ENCODE measurements at places on chromosomes 16 and 17.
A peak's percentile ranks its signal among the peaks of the same experiment; 100 is the strongest.

DNA sequence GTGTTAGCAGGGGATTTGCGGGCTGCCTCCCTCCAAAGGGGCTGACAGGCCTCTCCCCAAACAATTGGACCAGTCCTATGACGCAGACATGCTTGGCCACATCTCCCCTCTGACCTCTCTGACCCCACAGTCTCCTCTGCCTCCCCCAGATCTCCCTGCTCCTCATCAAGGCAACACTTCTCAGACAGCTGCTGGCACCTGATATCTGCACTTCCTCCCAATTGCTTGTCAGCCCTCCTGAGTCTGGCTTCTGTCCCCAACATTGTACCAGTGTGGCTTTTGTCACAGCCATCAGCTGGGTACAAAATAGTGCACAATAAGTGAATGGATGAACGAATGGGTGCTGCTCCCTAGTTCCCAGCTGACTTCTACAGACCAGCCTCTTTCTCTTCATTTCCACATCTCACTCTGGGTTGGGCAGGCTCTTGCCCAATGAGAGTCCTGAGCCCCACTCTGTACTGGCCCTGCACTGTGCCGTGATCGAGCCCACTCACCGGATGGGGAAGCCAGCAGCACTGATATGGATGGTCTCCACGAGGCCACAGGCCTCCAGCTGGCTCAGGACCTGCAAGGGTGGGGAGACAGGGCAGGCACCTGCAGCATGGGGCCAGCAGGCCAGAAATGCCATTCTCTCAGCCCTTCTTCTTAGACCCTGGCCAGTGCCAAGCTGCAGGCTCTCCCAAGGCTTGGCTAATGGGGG, 17.1 kb downstream of the ZNHIT3 start:
- peak overlapping the region; percentile 43 for H3K27ac ChIP-seq
- DNase-seq = no peak
- peaks cover 32% of the 10 kb centered on the region for H3K36me3 ChIP-seq
- H3K4me1 ChIP-seq = peaks cover 6% of the 10 kb centered on the region
- H3K4me3 ChIP-seq = no peak overlapping the region

DNA sequence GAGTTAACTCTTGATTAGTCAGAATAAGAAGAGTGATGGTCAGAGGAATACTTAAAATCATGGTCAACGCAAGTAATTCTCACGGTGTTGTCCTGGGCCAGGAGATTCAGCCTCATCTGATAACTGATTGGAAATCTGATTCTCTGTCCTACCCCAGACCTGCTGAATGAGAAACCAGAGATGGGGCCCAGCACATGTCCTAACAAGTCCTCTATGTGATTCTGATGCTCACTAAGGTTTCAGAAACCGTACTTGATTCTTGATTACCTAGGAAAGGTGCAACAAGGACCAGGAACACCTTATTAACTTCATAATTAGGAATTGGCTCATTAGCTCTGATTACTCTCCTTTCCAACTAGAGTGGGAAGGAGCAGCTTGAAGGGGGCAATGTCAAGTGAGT, 44.5 kb downstream of the ANKFY1 start:
- H3K4me1 ChIP-seq = peaks cover 3% of the 10 kb centered on the region
- no peak overlapping the region for H3K4me3 ChIP-seq
- H3K27ac ChIP-seq = no peak overlapping the region

- H3K4me3 ChIP-seq = peak overlapping the region; percentile 96
- DNase-seq = no peak
- no peaks in the 10 kb centered on the region for H3K27me3 ChIP-seq
- H3K36me3 ChIP-seq = no peaks in the 10 kb centered on the region
Measured at GRCh38 chr17:63696381-63696961, 3.5 kb downstream of the LIMD2 start.

- H3K4me3 ChIP-seq = no peak overlapping the region
- peaks cover 12% of the 10 kb centered on the region for H3K27me3 ChIP-seq
- no peaks in the 10 kb centered on the region for H3K36me3 ChIP-seq
- peaks cover 14% of the 10 kb centered on the region for H3K4me1 ChIP-seq
- DNase-seq = no peak
- H3K27ac ChIP-seq = no peak overlapping the region
Measured at GRCh38 chr16:66146798-66147197, 219.7 kb upstream of the CDH5 start.

GRCh38 chr16:52309446-52310416, 237.2 kb downstream of the TOX3 start:
- no peak overlapping the region for H3K4me3 ChIP-seq
- no peaks in the 10 kb centered on the region for H3K4me1 ChIP-seq
- DNase-seq = no peak
- no peak overlapping the region for H3K27ac ChIP-seq
- H3K27me3 ChIP-seq = no peaks in the 10 kb centered on the region
- no peaks in the 10 kb centered on the region for H3K36me3 ChIP-seq

- no peak overlapping the region for H3K4me3 ChIP-seq
- no peaks in the 10 kb centered on the region for H3K4me1 ChIP-seq
- no peaks in the 10 kb centered on the region for H3K36me3 ChIP-seq
Measured at GRCh38 chr17:70251706-70252105, 82.4 kb downstream of the KCNJ2 start.

DNA sequence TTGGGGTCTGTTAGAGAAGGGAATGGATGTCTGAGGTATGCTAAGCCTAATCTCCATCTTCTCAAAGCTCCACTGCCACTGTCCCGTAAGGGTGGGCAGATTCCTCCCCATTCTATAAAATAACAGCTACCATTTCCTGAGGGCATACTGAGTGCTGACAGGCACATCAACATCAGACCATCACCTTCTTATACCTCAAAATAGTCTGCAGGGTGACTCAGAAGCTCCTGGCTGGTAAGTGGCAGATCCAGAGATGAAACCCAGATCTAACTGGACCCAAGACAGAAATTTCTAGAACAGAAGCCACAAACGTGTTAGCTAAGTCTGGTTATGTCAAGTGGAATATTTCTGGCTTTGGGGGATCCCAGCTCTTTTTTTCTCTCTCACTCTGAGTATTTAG, 548.0 kb downstream of the WWOX start:
- DNase-seq = no peak
- peaks cover 15% of the 10 kb centered on the region for H3K36me3 ChIP-seq
- H3K27me3 ChIP-seq = no peaks in the 10 kb centered on the region
- no peak overlapping the region for H3K4me3 ChIP-seq
- no peak overlapping the region for H3K27ac ChIP-seq

GRCh38 chr17:32124985-32125847, 17.1 kb upstream of the RHOT1 start:
- no peak overlapping the region for H3K4me3 ChIP-seq
- DNase-seq = no peak
- H3K27me3 ChIP-seq = no peaks in the 10 kb centered on the region
- H3K27ac ChIP-seq = peak overlapping the region; percentile 40

DNA sequence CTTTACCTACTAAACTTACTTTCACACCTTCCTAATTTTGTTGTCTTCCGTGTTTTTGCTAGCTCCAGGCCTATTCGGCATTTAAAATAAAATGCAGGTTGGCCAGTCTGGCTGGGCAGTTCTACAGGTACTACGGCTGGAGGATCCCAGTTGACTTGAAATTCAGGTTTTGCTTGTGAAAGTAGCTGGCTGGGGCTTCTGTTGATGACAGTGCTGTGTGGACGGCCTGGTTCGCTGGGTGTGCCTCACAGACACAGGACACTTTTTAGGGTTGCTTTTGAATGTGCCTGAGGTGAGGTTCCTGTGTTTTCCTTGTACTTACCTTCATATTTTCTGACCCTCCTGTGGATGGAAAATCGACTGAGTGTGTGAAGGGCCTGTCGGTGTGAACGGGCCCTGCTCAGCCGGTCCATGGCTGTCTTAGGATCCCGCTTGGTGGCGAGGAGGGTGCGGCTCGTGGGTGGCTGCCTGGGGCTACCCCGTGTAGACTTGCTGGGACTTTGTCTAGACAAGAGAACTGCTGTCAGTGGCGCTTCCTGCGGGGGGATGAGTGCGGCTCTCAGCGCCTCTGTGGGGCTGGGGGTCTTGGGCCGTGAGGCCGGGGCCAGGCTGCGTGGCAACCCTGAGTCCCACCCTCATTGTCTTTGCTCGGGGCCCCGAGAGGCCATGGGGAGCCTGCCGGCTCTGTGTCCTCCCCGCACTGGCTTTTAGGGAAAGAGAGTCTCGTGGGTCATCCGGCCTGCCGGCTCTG, 18.7 kb upstream of the ZNF750 start:
- H3K4me3 ChIP-seq = peak overlapping the region; percentile 68
- peaks cover 56% of the 10 kb centered on the region for H3K4me1 ChIP-seq
- peaks cover 8% of the 10 kb centered on the region for H3K36me3 ChIP-seq
- H3K27me3 ChIP-seq = no peaks in the 10 kb centered on the region

- H3K4me3 ChIP-seq = no peak overlapping the region
- peaks cover 7% of the 10 kb centered on the region for H3K27me3 ChIP-seq
- H3K27ac ChIP-seq = no peak overlapping the region
- H3K36me3 ChIP-seq = no peaks in the 10 kb centered on the region
Measured at GRCh38 chr17:8708025-8708461, 36.6 kb downstream of the CCDC42 start.

DNA sequence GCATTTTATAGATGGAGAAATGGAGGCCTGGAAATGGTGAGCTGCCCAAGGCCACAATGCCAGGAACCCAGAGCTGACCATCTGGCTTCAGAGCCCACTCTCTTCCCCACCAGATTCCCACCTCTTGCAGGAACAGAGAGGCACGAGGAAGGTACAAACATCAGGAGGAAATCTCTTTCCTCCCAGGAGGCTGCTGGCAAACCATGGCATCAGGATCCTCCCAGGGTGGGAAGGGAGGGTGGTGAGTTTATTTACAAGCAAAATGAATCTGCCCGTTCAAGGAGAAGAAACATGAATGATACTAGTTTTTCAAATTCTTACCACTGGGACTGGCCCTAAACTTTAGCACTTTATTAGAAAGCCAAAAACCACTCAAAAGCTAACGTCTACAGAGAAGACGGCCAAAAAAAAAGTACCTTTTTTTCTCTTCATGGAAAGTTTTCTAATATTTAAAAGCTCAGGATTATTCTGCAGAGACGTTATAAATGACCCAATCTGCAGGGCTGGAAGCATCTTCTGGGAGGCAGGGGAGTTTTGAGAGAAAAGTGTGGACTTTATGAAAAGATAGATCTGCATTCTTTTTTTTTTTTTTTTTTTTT, 79.1 kb downstream of the NXN start:
- DNase-seq = no peak
- H3K27ac ChIP-seq = no peak overlapping the region
- H3K36me3 ChIP-seq = no peaks in the 10 kb centered on the region
- peaks cover 4% of the 10 kb centered on the region for H3K4me1 ChIP-seq
- H3K27me3 ChIP-seq = peaks cover 74% of the 10 kb centered on the region

- no peaks in the 10 kb centered on the region for H3K27me3 ChIP-seq
- H3K4me3 ChIP-seq = peak overlapping the region; percentile 70
- peak overlapping the region; percentile 22 for H3K27ac ChIP-seq
- no peak for DNase-seq
- H3K4me1 ChIP-seq = peaks cover 41% of the 10 kb centered on the region
- peaks cover 21% of the 10 kb centered on the region for H3K36me3 ChIP-seq
Measured at GRCh38 chr17:44118427-44119050, 4.9 kb downstream of the HDAC5 start.

- no peak for DNase-seq
- H3K36me3 ChIP-seq = peaks cover 8% of the 10 kb centered on the region
- H3K4me3 ChIP-seq = no peak overlapping the region
- peaks cover 5% of the 10 kb centered on the region for H3K4me1 ChIP-seq
- H3K27me3 ChIP-seq = no peaks in the 10 kb centered on the region
Measured at GRCh38 chr17:75160211-75160610, 5.9 kb upstream of the JPT1 start.

DNA sequence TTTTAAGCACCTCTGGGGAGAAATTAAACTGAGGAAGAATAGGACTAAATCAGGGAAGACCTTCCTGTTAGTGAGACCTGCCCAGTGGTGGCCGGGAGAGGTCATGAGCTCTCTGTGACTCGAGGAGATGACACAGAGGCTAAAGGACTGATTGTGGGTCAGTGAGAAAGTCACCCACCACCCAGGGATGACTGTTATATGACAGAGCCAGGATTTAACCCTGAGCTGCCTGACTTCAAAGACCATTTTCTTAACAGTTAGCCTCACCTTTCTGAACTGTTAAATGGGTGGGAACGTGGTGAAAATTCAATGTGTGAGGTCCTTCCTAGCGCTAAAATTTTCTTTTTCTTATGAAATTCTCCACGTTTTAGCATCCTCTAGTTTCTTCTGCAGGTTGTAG, 72.5 kb downstream of the WSB1 start:
- no peak overlapping the region for H3K4me3 ChIP-seq
- H3K36me3 ChIP-seq = peaks cover 5% of the 10 kb centered on the region
- H3K27me3 ChIP-seq = no peaks in the 10 kb centered on the region

- H3K36me3 ChIP-seq = no peaks in the 10 kb centered on the region
- peaks cover 6% of the 10 kb centered on the region for H3K4me1 ChIP-seq
- H3K27ac ChIP-seq = no peak overlapping the region
- peak; percentile 52 for DNase-seq
- no peak overlapping the region for H3K4me3 ChIP-seq
Measured at GRCh38 chr17:27381007-27381501, 75.2 kb upstream of the KSR1 start.

GRCh38 chr17:76139801-76140660, 1.0 kb downstream of the FOXJ1 start:
- peaks cover 1% of the 10 kb centered on the region for H3K27me3 ChIP-seq
- peaks cover 67% of the 10 kb centered on the region for H3K4me1 ChIP-seq
- peaks cover 2% of the 10 kb centered on the region for H3K36me3 ChIP-seq
- peak overlapping the region; percentile 81 for H3K4me3 ChIP-seq
- peak overlapping the region; percentile 31 for H3K27ac ChIP-seq

GRCh38 chr16:30744183-30744582, 4.0 kb upstream of the PHKG2 start:
- H3K36me3 ChIP-seq = peaks cover 33% of the 10 kb centered on the region
- no peak for DNase-seq
- H3K27ac ChIP-seq = no peak overlapping the region
- no peaks in the 10 kb centered on the region for H3K27me3 ChIP-seq

DNA sequence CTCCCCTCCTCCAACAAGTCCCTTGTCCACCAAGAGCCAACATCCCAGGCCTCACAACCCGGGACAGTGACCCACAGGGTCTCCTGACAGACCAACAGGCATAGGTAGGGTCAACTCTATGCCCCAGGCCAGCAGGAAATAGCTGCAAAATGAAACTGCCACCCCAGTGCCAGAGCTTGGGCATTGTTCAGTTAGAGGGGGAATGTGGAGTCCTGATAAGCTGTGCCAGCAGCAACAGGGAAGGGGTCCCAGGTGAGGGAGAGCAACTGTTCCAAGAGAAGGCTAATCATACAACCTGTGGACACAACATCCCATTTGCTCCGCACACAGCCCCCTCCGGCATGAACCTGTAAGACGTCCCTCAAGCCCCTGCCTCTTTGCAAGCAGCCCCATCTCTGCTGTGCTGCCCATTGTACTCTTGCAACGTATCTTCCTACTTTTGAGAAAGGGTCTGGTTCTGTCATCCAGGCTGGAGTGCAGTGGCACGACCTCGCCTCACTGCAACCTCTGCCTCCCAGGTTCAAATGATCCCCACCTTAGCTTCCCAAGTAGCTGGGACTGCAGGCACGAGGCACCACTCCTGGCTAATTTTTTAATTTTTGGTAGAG, 17.2 kb downstream of the CTRB2 start:
- H3K27me3 ChIP-seq = peaks cover 13% of the 10 kb centered on the region
- no peak overlapping the region for H3K4me3 ChIP-seq
- no peaks in the 10 kb centered on the region for H3K36me3 ChIP-seq
- no peak overlapping the region for H3K27ac ChIP-seq
- H3K4me1 ChIP-seq = no peaks in the 10 kb centered on the region

DNA sequence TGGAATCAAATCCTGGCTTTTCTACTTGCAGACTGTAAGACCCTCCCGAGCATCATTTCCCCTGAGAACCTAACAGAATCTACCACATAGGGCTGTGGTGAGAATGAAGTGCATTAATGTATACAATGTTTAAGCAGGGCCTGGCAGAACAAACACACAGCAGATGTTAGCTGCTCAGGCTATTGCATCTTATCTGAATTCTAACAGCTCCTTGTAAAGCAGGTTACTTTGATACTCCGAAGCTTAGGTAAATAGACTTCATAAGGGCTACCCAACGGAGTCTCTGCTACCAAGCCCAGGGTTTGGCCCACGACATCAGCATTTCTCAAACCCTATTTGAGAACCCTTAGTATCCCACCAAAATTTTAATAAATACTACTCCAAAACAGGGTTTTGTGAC, 24.4 kb upstream of the NOS2 start:
- H3K27me3 ChIP-seq = peaks cover 5% of the 10 kb centered on the region
- no peak overlapping the region for H3K4me3 ChIP-seq
- peaks cover 7% of the 10 kb centered on the region for H3K36me3 ChIP-seq
